ENCODE measurements at places on chromosomes 2 and 18.

- DNase-seq = no peak
These were observed 60.7 kb upstream of the DSC1 start for GRCh38 chr18:31223371-31223770.

DNA sequence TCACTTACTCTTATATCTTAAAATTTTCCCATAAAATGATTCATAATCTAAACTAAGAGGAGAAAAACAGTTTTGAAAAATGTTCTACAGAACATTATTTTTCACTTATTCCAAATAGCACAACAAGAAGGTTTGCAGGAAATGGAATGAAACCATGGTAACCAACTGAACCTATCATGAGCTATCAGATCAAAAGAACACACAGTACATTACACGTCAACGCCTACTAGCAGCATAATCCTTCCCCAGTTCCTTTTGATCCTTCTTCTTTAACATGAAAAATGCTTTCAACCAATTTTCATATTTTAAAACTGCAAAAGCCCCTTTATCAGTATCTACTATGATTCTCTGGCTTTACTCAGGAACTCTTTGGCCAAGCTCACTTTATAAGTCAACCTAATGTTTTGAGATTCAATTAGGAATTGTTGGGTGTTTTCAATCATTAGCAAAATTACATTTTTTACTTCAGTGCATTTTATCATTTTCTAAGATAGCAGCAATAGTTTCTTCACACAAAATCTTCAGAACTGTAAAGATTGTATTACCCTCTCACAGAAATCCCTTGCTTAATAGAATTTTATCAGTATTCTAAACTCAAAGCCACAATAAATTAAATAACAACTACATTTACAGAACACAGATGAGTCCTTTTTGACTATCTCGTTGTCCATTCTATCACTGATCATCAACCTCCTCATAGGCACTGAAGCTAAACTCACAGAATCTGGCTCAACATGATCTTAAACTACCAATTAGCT lies 102.5 kb downstream of the CHN1 start:
- peak; percentile 2 for DNase-seq

DNA sequence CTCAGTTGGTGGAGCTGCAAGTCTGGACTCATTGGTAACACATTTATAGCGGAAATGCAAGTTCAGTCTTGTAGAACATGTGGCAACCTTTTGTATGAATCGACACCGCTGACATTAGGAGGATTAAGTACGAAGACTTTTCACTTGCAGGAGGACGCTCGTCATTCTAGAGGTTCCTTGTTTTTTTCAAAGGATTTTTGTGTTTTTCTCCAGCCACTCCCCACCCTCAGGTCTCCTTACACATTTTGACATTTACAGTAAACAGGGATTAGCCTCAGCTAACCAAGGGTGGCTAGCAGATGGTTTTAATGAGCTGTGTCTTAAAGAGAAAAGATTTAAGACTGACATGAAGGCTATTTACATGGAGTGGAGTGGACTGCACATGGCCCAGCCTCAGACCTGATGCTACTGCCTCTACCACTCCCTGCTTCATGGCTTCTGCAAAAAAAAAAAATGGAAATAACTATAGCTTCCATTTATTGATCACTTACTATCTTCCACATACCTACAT lies 173.8 kb downstream of the TRIB2 start:
- DNase-seq = peak; percentile 31

DNA sequence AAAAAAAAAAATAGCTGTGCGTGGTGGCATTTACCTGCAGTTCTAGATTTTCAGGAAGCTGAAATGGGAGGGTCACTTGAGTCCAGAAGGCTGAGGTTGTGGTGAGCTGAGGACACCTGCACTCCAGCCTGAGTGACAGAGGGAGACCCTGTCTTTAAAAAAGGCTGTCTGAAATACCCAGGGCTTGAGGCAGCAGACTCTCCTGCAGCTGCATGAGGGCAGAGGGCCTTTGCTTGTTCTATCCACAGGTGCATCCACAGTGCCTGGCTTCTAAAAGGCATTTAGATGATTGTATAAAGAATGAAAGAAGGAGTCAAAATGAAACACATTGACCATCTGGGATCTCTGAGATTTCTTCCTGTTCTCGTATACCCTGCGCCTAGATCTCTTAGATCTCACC lies 152.9 kb downstream of the MGAT5 start:
- no peak for DNase-seq

- DNase-seq = peak; percentile 22
These were observed 6.7 kb upstream of the CHCHD5 start for GRCh38 chr2:112577756-112578155.

DNA sequence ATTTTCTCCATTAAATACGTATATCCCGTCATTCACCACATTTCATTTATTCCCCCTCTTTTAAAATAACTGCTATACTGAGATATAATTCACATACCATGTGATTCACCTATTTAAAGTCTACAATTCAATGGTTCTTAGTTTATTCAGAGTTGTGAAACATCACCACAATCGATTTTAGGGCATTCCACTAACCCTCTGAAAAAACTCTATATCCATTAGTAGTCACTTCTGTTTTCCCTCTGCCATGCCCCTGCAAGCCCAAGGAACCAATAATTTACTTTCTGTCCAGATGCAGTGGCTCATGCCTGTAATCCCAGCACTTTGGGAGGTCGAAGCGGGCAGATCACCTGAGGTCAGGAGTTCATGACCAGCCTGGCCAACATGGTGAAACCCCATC lies 95.5 kb upstream of the FZD5 start:
- DNase-seq = no peak

GRCh38 chr2:37632310-37632709 lies 39.1 kb downstream of the CDC42EP3 start:
- no peak for DNase-seq

DNA sequence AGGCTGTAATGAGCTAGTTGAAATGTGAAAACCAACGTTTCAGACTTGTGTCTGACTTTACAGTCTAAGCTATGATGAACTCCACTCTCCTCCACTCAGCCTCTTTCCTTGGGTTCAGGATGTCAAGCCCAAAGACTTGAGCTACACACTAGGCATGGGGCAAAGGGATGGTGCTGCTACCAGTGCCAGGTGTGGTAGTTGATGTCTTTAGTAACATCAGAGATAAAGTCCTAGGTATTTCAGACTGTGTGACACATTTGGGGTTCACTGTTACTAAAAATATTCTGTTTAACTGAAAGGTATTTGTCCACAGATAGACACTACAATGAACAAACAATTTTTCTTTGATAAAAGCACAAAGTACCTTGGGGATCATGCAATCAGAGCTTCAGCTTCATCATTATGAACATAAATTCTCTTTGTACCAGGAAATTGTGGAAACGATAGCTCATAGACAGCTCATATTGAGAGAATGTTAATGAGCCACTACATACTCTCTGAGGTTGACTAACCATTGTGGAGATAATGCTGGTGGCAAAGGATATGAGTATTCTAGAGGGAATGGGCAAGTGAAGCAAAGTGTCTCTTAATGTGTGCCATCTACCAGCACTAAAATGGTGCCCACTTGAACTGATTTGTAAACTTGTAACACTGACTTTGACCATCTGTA lies 253.7 kb upstream of the THUMPD2 start:
- peak; percentile 94 for DNase-seq

GRCh38 chr2:130972410-130972809 lies 120.8 kb downstream of the FAM168B start:
- DNase-seq = no peak

- DNase-seq = no peak
These were observed 95.0 kb downstream of the PRPF40A start for GRCh38 chr2:152622219-152622618.

DNA sequence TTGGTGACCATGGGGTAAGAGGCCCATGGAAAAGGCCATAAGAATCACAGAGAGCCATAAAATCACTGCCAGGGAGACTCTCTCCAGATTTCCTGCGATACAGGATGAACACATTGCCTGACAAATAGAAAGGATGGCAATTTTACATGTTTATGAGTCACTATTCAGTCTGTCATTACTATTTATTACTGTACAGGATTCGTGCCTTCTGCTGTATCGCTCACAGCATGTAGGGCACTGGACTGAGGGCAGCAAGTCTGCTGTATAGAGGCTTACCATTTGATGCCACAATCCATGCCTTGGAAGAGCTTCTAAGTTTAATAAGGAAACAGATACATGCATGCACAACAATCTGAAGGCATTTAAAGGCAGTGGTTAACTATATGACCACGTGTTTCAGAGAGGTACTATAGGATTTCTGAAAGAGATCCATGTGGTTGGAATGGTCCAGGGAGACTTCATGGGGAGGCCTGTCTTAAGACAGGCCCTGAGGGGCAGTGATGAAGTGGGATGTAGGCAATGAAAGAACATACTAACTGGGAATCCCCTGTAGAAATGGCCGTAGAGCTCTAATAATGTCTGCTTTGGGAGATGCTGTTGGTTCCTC lies 702.4 kb upstream of the RAB6C start:
- no peak for DNase-seq

DNA sequence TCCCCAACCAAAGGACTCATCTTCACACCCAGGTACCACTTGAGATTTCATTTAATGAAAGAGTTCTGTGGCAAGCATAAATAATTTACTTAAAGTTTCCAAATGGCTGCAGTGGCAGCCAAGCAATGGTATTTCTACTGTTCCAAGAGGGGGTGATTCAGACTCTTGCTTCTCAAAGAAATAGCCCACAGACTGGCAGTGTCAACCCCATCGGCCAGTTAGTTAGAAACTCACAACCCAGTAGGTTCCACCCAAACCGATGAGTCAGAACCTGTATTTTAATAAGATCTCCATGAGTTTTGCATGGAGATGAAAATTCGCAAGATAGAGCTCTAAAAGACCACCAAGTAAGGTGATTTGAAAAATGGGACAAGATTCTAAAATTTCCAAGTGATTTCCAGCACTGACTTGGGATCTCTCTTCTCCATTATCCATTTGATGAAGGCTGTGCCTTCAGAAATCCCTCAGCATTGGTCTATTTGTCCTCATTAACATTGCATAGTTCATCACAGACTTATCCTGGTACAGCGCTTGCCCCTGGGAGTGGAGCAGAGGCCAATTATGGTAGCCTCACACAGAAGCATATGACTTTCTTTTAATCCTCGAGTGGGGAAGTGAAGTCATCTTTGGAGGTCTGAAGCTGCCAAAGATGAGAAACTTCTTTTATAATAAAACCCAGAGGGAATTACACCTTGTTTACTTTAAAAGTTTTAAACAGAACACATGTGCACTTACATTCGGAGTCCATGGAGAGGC lies 361.4 kb upstream of the ID2 start:
- no peak for DNase-seq

- DNase-seq = no peak
These were observed 226.1 kb upstream of the TRIB2 start for GRCh38 chr2:12490641-12491040.

DNA sequence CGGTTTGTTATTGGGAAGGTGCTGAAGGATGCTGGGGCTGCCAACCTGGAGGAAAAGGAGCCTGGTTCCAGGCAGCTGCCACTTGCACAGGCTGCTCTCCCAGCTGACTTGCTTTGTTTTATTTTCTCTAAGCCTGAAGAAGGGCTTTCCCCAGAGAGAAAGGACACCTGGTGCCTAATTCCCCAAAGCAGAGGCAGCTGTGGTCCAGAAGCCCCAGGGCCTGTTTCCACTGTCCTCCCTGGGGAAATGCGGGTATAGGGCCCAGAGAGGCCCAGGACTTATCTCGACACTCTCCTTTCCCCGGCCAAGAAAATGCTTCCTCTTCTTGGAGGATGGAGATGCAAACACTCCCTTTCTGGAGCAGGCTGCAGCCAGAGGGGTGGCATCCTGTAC lies 30.1 kb downstream of the INO80C start:
- DNase-seq = no peak

DNA sequence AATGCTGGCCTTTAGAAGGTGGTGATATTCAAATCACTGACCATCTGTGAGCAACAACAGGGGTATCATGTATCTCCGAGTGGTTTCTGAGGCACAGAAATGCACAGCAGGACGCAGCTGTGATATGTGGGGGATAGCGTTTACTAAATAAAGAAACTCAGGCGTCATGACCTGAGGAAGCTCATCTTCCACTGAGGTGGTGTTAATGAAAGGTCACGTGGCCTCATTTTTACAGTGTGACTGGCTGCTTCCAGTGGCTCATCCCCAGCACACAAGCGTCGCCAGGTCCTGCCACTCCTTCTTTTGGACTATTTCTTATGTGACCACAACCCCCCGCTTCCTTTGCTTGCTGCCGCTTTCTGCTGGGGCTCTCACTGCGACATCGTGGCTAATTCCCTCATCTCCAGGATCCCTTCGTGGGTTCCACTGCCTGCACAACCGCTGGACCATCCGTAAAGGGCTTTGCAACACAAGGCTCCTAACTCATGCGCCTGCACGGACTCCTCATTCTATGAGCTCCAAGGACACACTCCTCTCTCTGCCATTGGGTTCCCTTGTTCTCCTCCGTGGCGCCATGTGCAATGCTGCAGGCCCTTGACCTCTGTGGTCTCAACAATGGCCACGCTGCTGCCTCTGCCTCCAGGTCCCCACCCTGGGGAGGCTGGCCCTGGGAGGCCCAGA lies 109.3 kb downstream of the MBP start:
- no peak for DNase-seq

DNA sequence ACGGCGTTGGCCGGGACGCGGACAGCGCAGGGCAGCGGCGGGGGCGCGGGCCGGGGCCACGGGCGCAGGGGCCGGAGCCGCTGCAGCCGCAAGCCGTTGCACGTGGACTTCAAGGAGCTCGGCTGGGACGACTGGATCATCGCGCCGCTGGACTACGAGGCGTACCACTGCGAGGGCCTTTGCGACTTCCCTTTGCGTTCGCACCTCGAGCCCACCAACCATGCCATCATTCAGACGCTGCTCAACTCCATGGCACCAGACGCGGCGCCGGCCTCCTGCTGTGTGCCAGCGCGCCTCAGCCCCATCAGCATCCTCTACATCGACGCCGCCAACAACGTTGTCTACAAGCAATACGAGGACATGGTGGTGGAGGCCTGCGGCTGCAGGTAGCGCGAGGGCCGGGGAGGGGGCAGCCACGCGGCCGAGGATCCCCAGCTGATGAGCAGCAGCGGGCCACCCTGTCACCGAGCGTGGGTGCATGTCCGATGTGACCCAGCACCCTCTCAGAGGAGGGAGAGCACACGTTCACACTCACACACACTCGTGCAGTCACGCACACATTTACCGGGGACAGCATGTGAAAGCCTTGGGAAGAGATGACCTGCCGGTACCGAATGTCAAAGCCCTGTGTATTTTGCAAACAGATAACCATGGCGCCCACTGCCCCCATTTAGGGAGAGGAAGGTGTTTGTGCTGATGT lies 4.2 kb downstream of the GDF7 start:
- no peak for DNase-seq

- no peak for DNase-seq
These were observed 3.3 kb upstream of the MTLN start for GRCh38 chr2:110215566-110216158.
